T-helper 2 cell (primary cell): ENCODE measurements at places on chromosomes 5 and 9.

DNA sequence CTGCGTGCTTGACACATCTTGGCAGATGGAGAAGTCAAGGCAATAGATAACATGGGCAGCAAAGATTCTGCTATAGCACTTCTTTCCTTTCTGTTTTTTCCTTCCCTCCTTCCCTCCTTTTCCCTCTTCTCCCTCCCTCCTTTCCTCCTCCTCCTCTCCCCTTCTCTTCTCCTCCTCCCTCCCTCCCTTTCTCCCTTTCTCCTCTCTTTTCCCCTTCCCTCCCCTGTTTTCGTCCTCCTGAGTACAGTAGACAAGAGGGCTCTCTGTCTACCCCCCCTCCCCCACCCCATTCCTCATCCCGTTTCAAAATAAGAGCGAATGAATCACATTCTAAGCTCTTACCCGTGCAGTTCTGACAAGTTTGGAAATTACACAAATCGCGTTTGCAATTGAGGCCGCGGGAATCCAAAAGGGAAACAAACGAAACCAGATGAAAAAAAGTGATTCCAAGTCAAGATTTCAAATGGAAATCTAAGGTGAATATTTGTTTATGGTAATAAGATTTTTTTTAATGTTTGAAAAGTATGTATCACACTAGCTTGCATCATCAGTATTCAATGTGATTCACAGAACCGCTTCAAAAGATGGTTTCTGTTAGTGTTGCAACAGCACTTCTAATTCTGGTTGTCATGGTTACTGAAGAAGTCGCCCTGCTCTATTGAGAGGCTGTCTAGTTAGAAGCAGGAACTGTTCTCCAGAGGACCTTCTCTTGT, 1.3 kb downstream of the NIM1K start:
- no peak for DNase-seq

GRCh38 chr9:36143245-36143641, 6.7 kb downstream of the GLIPR2 start:
- no peak for DNase-seq

- no peak for DNase-seq
These were observed 33.6 kb upstream of the MAMDC2 start for GRCh38 chr9:70010015-70010414.

- DNase-seq, result no peak
These were observed 10.6 kb upstream of the NEURL1B start for GRCh38 chr5:172630482-172630881.

GRCh38 chr9:107872457-107873192, 383.1 kb upstream of the KLF4 start:
- DNase-seq, result no peak

DNA sequence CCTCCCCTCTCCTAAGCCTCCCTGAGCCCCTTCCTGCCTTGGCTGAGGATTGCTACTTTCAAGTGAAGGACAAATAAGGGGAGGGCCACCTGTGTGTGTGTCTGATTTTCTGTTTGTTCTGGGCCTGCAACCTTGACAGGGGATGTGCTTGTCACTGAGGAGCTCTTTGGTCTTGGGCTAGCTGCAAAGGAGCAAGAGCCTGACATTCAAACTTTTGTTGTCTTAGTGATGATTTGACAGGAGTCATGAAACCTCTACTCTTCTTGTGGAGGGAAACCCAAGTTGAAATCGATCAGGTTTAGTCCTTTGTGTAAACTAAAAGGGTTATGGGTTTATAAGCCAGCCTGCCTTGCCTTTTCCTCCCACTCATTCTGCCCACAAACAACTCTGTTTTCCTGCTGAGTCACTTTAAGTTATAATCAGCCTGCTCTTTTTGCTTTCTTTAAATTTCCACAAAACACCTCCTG, 16.9 kb downstream of the CLTA start:
- no peak for DNase-seq

DNA sequence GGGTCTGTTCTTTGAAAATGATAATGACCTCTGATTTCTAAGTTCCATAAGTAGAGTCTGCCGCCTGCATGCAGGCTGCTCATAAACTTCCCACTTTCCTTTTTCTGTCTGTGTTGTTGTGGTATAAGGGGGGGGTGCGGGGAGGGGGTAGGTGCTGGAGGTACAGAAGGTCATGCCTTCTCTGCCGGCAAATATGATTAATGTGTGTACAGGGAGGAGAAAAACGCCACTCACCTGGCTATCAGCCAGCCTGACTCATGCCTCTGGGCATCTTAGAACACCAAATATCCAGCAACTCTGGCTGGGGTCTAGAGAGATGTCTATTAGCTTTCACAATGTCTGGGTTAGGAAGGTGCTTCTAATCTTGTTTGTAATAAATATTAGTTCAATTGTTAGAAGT, 128.3 kb downstream of the EFNA5 start:
- no peak for DNase-seq
